ENCODE measurements at places on chromosomes 6 and 20. TPM values are rescaled to one million over a fixed set of nuclear protein-coding genes. Genes with fewer than 3 reads are reported as not detected.
A peak's percentile ranks its signal among the peaks of the same experiment; 100 is the strongest.

DNA sequence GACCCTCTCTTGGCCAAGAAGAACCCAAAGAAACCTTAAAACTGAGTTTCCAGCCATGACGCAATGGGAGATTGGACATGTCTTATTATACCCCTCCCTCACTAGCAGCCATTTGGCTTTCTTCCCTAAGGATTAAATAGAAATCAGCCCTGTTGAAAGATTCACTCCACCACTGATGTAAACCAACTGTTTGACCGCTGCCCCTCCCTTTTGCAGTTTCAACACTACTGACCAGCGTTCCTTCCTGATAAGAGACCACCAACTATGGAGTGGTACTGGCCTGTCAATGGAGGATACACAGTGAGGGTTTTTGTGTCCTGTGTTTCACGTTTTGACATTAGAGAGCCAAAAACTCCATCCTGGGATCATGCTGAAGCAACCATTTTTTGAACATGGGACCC is 53.2 kb upstream of the CD2AP start:
- DNase-seq: no peak

DNA sequence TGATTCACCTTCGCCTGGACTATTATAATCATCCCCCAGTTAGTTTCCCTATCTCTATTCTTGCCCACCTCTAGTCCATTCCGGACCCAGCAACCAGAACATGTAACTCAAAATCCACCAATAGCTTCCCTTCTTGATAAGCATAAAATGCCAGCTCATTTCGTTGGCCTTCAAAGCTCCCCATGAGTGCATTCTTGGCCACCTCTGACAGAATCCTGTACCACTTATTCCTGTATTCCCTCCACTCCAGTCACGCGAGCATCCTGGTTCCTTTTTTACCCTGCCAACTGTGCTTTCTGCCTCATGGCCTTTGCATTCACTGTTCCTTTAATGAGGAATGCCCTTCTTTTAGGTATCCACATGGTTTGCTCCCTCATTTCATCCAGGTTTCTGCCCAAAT is 36.7 kb downstream of the CYP24A1 start:
- DNase-seq: no peak

Gene FAM83C
- not detected for total RNA-seq

Gene SRSF3
- 261 TPM for total RNA-seq

- no peak for DNase-seq
These were observed 86.7 kb upstream of the STMND1 start for GRCh38 chr6:17015144-17015543.

- DNase-seq: no peak
These were observed 62.7 kb downstream of the KCNB1 start for GRCh38 chr20:49419785-49420184.

Gene CCND3
- 30.2 TPM for total RNA-seq

Gene POM121L2
- total RNA-seq: not detected

Gene PREP
- 19.8 TPM for total RNA-seq

Gene RSPO3
- total RNA-seq: 8.8 TPM

Gene RARS2
- 51.1 TPM for total RNA-seq

DNA sequence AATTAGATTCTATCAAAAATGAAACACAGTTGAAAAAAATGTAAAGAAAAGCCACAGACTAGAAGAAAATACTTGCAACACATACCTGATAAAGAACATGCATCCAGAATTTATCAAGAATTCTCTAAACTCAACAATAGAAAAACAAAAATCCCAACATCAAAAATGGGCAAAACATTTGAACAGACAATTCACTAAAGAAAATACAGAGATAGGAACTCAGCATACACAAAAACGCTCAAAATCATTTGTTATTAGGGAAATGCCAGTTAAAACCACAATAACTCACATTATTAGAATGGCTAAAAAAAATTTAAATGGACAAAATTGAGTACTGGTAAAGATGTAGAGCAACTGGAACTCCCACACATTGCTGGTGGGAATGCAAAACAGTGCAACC is 311.0 kb upstream of the PRDM1 start:
- DNase-seq: no peak

GRCh38 chr6:4922488-4923037 is 81.3 kb downstream of the RPP40 start:
- DNase-seq: no peak

DNA sequence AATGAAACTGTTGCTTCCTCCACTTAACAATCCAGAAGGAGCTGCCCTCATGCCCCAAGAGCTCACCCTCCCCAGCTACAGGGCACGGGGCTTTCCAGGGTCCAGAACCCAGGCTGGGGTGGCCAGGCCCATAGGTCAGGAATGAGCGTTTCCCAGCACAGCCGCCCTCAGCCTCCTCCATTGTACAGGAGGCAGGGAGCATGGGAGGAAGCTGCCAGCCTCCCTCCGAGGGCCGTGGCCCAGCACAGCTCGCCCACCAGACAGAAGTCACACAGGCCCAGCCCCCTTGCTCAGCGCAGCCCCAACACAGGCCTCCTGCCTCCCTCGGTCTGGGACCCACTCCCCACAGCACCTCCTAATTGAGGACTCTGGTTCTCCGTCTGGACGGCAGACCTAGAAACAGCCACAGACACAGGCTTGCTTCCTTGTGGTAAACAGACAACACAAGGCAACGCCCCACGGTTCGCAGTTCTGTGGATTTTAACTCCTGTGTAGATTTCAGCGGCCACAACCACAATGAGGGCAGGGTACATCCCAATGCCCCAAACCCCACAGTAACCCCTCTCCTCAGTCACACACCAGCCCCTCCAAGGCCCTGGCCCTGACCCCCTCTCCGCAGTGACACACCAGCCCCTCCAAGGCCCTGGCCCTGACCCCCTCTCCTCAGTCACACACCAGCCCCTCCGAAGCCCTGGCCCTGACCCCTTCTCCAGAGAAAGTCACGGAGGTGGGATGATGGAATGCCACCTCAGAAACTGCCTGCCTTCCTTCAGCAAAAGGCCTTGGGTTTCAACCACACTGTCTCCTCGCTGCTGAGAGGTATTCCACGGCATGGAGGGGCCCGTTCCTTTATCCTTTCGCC is 173.5 kb downstream of the DLL1 start:
- DNase-seq: no peak

GRCh38 chr6:13407709-13408695 is 79.4 kb downstream of the GFOD1 start:
- no peak for DNase-seq

- peak; percentile 73 for DNase-seq
These were observed 30.8 kb downstream of the IL20RA start for GRCh38 chr6:137013738-137014602.

Gene ELOVL4
- total RNA-seq: 2.7 TPM

GRCh38 chr6:111573131-111573883 is 32.4 kb downstream of the TRAF3IP2 start:
- peak; percentile 76 for DNase-seq

GRCh38 chr6:82553863-82554531 is 190.4 kb downstream of the TPBG start:
- no peak for DNase-seq

Gene WFDC2
- 0.13 TPM for total RNA-seq

DNA sequence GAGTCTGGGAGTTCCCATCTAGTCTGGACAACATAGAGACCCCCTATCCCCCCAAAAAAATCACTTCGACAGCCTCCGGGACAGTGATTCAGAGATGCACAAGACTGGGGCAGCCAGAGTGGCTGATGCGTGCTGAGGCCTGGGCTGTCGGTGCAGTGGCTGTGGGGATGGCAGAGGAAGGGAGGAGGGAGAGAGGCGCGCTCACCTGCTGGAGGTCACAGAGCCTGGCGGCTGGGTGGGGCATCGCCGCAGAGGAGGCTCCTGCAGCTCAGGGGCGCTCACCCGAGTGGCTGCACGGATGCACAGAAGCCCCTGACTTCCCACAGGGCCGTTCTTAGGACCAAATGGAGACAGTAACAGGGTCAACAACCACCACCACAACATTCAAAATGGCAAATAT is 182.8 kb downstream of the SMOC2 start:
- DNase-seq: no peak

DNA sequence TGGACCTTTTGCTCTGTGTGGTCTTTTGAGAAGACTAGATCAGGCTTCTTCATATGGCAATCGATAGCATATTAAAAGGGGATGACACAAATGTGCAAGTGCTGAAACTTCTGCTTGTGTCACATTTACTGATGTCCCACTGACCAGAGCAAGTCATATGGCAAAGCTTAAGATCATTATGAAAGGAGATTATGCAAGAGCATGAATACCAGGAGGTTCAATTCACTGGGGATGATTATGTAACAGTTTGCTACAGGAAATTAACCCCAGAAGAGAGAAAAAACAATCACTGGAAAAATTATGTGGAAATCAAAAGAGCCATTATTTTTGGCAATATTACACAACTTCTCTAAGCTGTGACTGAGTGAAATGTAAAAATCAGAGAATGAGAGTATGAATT is 13.7 kb upstream of the PRDM13 start:
- DNase-seq: no peak

- no peak for DNase-seq
These were observed 221.8 kb upstream of the FAM83B start for GRCh38 chr6:54624779-54625178.

Gene EEF1A2
- total RNA-seq: 330 TPM

DNA sequence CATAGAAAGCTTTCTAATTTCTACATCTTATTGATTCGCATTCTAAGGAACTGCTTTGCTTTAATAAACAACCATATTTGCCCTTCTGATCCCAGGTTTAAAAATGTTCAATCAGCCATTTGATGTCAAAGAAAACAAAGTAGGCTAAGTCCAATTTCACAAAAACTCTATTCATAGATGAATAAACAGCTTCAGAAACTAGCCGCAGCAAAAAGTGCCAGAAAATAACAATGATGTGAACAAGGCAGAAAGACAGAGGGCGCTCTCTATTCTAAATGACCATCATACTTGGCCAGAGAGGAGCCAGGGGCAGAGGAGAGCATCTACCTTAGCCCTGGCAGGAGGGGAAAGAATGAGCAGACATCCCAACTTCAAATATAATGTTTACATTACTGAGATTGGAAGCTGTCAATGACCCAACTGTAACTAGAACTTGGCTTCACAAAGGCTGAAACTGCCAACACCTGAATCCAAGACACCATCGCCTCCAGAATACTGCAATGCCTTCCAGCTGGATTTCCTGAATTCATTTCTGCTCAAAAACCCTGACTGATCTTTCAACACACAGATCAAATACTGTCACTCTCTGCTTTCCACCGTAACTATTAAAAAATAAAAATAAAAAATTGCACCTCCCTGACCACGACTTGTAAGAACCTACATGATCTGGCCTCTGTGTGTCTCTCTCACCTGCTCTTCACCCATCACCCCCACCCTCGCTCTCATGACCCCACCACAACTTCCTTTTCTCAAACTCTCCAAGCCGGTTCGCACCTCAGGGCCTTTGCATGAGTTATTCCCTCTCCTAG is 9.5 kb downstream of the CNKSR3 start:
- peak; percentile 73 for DNase-seq

DNA sequence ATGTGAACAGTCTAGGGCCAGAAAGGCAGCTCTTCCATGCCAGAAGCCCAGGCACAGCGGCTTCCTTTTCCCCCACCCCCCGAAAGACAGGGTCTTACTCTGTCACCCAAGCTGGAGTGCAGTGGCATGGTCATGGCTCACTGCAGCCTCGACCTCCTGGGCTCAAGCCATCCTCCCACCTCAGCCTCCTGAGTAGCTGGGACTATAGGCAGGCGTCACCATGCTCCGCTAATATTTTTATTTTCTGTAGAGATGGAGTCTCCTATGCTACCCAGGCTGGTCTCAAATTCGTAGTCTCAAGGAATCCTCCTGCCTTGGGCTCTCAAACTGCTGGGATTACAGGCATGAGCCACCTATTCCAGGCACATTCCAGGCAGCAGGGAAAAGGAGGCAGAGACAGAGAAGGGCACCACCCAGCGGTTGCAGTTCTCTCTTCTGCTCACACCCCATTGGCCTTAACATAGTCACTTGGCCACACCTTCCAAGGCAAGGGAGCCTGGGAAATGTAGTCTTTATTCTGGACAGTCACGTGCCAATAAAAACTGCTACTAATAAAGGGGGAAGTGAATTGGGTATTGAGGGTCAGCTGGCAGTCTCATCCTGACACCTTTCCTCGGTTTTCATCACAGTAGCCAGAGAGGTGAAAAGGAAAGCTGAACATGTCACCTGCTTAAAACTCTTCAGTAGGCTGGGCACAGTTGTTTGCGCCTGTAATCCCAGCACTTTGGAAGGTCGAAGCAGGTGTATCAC is 205.9 kb downstream of the ZMYND8 start:
- DNase-seq: peak; percentile 84

Data from muscle of leg (tissue), 16 donors.